ENCODE measurements at places on chromosomes 11 and 22.

- DNase-seq: no peak
Observed at GRCh38 chr22:39123751-39124581, 26.9 kb downstream of the APOBEC3H start.

DNA sequence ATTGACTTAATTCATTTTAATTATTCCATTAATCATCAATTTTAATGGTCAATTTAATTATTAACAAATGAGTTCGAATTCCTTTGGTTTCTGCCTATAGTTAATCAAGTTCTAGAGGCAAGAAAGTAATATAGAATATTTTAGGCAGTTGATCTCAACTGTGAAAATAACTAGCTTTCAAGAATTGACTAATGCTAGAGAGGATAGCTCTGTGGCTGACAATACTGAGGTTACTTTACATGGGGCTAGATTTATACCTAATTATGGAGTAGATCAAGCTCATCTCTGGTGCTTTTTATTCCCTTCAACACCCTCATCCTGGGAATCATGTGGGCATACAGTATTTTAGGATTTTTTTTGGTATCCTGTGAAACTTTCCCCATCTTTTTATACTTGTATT is 259.4 kb downstream of the GRM5 start:
- DNase-seq: no peak

- DNase-seq: no peak
Observed at GRCh38 chr11:76263166-76263565, 56.9 kb upstream of the WNT11 start.

DNA sequence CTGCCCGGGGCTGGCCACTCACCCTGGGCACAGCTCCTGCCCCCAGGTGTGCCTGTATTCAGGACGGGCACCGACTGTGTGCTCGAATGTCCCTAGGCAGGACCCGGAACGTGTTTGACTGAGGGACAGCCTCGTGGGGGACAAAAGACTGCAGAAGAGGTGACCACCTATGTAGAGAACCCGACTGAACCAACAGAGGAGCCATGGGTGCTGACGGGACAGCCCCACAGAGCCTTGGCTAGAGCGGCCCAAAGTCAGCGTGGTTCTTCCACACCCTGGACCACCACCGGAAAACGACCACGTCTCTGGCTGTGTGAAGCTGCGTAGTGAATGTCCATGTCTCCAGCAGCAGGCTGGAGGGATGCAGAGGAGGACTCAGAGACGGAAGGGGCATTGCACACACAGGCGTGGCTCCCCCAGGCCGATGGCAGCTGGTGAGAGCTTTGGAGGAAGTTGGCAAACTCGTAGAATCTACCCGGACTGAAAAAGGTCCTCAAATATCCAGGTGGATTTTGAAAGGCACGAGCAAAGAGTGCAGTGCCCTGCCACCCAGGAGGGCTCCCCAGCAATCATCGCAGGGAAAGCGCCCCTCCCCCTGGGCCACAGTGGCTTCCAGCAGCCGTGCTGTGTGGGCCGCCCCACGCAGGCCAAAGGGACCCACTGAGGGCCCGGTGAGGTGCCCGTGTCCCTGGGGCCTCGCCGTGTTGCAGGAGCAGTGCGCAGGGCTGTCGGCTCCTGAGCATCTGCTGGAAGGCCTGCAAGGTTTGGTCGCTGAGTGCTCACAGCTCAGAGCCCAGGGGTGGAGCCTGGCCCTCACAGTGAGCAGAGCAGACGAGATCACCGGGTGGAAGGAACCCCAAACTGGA is 17.5 kb upstream of the MUC5B start:
- DNase-seq: no peak

- DNase-seq: no peak
Observed at GRCh38 chr22:49244466-49245420, 582.9 kb downstream of the BRD1 start.

DNA sequence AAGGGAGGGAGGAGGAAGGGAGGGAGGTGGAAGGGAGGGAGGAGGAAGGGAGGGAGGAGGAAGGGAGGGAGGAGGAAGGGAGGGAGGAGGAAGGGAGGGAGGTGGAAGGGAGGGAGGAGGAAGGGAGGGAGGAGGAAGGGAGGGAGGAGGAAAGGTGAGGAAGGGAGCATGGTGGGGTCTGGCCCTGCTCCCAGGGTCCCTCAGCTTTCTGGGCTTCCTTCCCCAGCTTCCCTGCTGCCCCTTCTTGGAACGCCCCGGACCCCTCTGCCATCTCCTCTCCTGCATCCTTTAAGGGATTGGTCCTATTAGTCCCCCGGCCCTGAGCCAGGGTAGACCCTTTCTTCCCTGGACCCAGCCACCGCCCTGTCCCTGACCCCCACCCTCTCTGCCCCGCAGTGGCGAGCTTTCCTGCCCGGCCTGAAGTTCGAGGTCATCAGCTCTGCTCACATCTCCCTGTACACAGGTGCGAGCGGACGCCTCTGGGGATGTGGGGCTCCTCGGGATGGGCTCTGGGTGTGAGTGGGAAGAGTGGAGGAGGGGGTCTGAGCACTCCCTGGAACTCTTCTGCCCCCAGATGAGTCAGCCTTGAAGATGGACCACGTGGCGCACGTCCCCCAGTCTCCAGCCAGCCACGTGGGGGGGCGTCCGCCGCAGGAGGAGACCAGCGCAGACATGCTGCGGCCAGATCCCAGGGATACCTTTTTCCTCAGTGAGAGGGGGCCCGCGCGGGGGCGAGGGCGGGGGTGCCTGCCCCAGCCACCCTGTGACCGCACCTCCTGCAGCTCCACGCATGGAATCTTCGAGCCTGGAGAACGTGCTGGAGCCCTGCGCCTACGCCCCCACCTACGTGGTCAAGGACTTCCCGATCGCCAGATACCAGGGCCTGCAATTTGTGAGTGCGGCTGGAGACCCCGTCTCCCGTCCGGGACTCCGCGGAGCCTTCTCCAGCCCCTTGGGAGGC is 6.0 kb downstream of the B4GALNT4 start:
- DNase-seq: no peak

- DNase-seq: no peak
Observed at GRCh38 chr11:41786087-41786486, 326.6 kb upstream of the LRRC4C start.

GRCh38 chr22:46450931-46451561 is 86.4 kb downstream of the CELSR1 start:
- DNase-seq: no peak

GRCh38 chr11:133710681-133711240 is 134.6 kb downstream of the SPATA19 start:
- no peak for DNase-seq

GRCh38 chr22:34414467-34415440 is 494.5 kb upstream of the LARGE1 start:
- DNase-seq: peak; percentile 1

GRCh38 chr11:31214372-31214771 is 155.2 kb downstream of the DCDC1 start:
- no peak for DNase-seq

DNA sequence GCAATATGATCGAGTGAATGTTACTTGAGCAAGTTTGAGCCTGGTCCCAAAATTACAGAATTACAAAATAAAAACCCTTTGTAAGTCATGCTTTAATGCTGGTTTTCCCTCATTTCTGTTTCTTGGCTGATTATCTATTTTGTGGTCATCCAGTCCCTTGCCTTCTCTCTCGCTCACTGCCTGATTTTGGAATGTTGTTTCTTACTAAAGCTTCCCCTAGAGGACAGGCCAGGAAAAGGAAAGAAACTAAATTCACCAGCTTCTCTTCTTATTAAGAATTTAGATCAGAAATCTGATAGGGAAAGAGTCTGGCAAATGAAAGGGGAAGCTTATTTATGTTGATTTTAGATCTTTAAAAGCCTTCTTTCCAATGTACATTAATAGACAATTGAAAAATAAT is 16.6 kb upstream of the BDNF start:
- DNase-seq: no peak

DNA sequence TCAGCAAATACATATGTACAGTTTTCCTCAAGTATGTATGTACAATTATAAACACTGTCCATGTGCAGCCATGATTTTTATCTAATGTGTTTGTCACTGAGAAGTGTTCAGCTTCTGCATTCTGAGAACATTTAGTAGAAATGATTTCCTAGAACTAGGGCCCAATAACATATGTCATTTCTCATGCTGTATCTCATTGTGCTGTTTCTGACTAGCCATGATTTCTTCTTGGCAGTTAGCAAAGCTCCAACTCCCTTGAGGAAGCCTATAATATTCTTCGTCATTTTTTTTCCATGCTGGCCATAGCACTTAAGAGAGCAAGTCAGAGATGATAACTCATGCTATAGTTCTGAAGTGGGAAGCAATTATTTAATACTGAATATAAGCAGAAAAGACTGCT is 187.8 kb downstream of the DDX10 start:
- DNase-seq: no peak

DNA sequence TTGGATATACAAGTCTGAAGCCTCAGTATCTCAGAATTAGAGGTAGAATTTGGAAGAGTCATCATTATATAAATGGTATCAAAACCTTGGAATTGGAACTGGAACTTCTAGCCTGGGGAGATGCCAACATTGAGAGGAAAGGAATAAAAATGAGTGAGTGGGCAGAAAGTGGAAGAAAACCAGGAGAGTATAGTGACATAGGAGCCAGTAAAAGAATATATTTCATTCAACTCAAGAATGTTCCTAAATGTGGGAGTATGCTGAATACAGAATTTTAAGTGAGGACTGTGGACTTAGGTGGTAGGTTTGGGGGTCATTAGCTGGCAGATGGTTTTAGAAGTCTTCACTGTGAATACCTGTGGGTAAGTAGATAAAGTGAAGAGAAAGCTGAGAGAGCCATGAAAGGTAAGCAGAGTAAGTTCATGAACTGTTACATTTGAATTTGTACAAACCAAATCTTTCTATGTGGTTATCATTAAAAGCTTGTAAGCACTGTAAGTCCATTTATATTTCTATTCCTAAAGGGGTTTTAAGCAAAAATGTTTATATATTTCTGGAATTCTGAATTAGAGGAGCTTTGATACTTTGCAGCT is 60.2 kb downstream of the PDHX start:
- no peak for DNase-seq

- no peak for DNase-seq
Observed at GRCh38 chr11:12137005-12137690, 26.8 kb downstream of the MICAL2 start.

- no peak for DNase-seq
Observed at GRCh38 chr22:32618441-32619140, 144.0 kb downstream of the FBXO7 start.

- DNase-seq: no peak
Observed at GRCh38 chr11:102633385-102634026, 8.4 kb upstream of the MMP20 start.

DNA sequence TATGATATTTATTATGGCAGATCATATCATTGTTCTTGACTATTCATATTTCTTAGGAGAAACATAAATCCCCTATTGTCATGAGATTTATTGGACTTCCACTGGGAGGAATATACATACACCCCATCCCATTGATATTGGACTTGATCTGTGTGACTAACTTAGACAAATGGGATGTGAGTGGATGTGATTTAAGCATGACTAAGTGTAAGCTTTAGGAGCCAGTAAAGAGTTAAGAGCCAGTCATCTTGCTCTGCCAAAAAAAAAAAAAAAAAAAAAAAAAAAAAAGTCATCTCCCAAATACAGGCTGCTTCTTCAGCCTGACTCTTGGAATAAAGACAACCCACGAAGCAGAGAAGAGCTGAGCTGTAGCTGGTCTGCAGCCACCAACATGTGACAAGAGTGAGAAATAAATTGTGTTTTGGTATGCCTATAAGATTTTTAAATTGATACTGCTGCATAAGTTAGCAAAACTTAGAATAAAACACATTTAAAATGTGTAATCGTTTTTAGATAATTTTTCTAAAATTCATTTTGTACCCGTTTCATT is 595.0 kb upstream of the LRRC4C start:
- DNase-seq: no peak

DNA sequence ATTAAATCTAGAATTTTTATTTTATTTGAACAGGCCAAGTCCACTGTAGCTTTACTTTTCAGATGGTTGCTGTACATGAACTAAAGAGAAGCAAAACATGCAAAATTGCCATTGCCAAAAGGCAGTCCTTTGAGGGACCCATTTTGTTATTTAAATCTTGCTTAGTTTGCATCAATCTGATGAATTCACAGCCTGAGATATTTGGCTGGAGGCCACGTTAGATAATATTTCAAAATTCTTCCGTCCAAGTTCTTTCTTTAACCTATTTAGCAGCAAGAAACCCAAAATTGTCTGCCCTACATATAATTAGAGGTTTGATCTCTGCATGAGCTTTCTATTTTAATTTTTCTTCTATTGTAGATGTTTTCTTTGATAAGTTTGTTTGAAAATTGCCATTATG is 1706.9 kb upstream of the RAG2 start:
- DNase-seq: no peak

DNA sequence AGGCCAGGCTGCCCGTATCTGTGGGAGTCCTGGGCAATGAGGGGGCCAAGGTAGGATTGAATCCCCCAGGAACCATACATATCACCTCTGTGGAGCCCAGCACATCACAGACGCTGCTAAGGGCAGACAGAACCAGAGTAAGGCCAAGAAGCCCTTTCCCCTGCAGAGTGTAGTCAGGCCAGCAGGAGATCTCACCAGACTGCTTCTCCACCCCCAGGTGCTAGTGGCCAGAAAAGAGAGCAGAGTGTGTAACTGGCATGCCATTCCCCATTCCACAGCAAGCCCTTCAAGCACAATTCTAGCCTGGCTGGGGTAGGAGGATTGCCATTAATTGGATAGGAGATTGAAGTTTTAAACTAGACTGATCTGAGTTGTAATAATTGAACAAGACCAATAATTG is 28.0 kb upstream of the FCHSD2 start:
- DNase-seq: no peak

DNA sequence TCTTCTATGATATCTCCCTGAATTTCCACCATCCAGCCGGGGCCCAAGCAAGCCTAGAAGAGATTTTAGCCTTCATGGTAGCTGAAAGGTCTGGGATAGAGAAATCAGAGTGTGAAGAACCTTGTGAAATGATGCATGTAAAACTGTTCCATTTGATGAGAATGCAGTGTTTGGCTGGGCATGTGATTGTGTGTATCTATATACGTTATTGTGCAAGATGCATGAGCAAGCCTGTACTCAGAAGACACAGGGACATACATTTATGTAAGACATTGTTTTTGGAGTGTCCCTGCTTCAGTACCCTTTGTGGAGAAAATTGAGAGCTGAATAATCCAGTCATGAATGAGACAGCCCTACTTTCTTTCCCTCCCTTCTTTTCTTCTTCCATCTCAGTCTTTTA is 15.2 kb upstream of the OR52K2 start:
- no peak for DNase-seq

- no peak for DNase-seq
Observed at GRCh38 chr11:114166362-114166761, 106.9 kb downstream of the ZBTB16 start.

GRCh38 chr11:12083380-12083779 is 27.0 kb upstream of the MICAL2 start:
- DNase-seq: no peak

DNA sequence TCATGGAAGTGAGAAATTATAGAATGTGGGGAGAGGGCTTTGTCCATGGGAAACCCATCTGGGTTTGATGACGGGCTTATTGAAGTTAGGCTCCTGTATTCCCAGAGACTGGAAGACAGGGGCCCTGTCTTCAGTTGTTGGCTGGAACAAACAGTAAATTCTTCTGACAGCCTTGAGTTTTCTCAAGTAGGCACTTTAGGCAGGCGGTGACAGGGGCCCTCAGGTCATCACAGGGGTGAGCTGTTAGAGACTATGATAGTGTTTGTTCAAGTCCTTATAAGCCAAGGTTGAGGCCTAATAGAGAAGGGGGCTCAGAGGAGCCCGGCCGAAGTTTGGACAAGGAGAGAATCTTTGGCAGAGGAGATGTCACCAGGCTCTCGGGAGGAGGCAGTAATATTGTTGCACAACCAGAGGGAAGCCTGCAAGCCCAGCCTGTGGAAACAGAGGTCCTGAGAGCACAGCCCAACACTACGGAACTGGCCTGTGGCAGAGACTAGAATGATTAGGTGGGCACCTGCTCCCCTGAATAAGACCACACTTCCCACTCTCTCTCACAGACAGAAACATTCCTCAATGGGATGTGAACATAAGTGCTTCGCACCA is 20.2 kb upstream of the IL17RA start:
- no peak for DNase-seq
